ENCODE measurements at places on chromosomes 13 and 19.
A peak's percentile ranks its signal among the peaks of the same experiment; 100 is the strongest.

DNA sequence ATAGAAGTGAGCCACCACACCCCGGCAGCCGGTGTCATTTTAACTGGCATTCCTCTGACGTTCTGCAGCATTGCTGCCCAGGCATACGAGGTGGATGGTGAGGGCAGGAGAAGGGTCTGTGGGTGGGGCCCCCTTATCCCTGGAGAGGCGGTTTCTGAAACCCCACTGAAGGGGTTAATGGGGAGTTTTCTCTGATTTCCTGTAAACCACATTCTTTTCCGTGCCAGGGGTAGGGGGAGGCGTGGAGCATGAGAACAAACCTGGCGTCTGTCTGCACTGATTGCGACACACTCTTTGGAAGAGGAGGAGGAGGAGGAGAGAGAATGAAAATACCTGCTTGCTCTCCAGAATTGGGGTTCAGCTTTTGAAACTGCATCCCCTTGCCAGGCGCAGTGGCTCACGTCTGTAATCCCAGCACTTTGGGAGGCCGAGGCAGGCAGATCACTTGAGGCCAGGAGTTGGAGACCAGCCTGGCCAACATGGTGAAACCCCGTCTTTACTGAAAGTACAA lies 2.7 kb upstream of the C3 start:
- DNase-seq = no peak

GRCh38 chr19:4352701-4353121 lies 9.3 kb downstream of the MPND start:
- peak; percentile 25 for DNase-seq

DNA sequence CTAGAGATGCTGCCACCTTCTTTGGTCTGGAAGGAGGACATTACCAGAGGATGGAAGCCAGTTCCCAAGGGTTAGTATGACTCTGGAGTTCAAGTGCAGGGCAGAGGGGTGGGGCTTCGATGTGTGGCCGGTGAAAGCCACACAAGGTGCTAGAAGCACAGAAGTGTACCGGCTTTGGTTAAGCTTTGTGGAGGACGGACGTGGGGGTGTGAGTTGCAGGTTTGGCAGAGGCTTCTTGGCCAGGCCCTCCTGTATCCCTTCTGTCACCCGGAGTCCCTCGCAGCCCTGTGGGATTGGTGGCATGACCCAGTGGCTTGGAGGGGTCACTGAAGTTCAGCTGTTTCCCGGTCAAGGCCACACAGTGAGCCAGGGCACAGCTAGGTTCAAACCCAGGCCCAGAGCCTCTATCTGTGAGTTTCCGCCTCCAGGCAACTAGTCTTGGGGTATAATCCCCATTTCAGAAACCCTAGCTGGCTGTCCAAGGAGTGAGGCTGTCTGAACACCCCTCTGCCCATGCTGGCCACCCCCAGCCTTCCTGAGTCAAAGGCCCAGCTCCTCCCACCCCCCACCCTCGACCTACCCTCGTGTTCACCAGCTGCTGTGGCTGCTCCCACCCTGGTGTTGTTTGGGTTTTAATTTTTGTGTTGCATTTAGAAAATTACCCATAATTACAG lies 4.6 kb upstream of the SSBP4 start:
- no peak for DNase-seq

GRCh38 chr19:48419158-48419920 lies 25.9 kb downstream of the GRIN2D start:
- no peak for DNase-seq

GRCh38 chr19:48398375-48399235 lies 5.1 kb downstream of the GRIN2D start:
- DNase-seq = peak; percentile 46

DNA sequence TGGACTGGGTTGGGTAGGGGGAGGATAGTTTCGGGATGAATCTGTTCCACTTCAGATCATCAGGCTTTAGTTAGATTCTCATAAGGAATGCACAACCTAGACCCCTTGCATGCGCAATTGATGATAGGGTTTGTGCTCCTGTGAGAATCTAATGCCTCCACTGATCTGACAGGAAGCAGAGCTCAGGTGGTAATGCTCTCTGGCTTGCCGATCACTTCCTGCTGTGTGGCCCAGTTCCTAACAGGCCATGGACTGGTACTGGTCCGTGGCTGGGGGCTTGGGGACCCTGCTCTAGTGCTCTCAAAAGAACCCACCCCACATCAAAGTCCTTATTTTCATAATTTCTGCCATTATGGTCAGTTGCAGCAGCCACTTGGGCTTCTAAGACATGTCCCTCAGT lies 30.1 kb downstream of the DNAJC3 start:
- DNase-seq = no peak

DNA sequence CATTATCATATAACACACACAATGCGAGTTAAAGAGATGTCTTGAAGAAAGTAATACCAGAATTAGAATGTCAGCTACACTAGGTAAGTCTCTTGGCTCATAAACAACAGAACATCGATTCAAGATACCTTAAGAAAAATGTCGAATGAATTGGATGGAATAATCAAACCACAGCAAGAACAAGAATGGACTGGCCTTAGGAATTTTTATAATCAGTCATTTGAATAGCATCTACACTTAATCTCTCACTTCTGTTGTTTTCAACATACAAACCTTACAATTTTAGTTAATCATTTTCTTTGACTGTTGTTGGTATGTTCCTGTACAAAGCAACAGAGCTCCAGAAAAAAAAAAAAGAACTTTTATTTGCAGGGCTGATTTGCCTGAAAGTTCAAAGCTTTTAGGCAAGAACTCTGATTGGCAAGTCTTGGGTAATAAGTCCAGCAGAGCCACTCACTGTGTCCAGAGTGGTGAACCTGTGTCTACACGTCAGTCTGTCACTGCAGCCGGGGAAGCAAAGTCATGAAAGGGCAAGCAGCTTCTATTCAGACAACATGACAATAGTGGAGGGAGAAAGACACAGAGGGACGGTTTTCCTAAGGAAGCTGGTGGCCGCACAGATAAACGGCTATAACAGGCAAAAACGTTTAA lies 1026.1 kb upstream of the MIR17HG start:
- no peak for DNase-seq

DNA sequence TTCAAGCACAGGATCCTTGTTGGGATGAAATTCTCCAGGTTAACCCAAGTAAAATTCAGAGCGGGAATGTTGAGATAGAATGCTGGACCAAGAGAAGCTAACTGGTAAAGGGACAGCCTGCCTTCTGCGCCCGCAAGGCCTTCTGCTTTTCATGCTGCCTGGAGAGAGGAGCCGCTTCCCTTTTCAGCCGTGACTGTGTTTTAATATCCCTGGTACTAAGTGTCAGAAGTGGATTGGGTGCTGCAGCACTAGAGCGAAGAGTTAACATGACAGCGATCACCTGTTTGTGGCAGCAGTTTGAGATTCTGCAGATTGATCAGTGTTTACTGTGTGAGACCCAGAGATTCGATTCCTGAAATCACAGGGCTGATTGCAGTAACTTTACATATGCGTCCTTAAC lies 197.4 kb upstream of the ZNF536 start:
- DNase-seq = no peak

DNA sequence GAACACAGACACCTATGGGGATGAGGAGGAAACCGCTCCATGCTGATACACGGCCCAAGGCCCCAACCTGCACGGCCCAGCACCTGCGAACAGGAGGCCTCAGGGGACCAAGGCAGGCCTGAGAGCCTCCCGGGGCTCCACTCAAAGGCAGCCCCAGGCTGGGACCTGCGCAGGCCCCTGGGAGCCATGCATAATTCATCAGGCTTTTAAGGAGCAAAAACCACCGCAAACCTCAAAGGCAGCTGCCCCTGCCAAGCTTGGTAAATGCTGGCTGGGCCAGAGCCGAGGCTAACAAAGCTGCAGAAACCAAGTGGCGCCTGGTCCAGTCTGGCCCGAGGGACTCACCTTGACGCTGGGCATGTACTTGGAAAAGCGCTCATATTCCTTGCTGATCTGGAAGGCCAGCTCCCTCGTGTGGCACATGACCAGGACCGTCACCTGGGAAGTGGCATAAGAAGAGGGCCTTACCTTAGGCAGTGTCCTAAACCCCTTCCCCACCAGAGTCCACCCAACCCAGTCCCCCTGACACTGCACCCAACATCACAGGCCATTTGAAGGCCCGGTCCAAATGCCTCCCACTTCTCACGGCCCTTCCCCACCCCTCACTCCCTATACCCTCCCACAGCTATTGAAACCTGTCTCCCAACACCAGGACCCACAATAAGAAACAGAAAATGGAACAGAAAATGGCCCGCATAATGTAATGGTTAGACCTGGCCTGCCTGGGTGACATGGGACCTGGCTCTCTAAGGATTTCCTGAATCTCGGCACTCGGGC lies 7.8 kb downstream of the DDX39A start:
- no peak for DNase-seq

DNA sequence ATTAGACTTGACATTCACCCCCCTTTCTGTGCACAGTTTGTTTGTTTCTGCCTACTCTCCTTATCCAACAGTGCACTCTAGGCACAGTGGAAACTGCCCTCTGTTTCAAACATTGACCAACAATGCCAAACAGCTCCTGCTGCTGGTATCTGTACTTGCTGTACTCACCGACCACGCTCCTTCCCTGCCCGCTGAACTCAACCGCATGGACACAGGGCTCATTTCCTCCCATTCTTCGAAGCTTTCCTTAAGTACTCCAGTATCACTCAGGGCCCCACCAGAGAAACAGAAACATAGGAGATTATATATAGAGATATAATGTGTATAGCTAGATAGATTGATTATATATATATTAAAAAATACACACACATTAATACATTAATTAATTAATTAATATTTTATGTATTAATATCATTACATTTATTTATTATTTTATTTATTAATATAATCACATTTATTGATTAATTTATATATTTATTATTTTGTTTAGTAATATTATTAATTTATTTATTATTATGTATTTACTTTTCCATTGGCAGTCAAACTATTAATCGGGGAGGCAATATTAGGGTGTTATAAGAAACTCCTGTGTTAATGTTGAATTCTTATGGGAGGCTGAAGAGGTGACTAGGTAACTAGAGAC lies 1528.2 kb downstream of the EFNB2 start:
- DNase-seq = no peak

DNA sequence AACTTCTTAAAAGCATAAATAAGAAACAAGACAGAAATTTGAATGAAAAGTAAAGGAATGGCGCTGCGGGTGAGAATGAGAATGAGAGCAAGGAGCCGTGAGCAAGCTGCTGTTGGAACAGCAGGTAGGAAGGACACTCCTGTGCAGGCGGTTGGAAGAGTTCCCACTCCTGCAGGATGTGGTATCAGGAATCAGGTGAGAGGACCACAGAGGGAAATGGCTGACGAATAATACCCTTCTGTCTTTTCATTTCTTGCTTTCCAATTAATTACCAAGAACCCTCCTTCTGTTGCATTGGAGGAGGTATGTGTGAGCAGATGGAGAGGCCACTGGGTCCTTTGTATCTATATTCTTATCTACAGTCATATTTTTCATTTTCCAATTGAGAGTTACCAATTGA lies 1504.2 kb downstream of the EFNB2 start:
- no peak for DNase-seq

GRCh38 chr13:113839536-113840204 lies 24.2 kb downstream of the GAS6 start:
- DNase-seq = no peak

GRCh38 chr13:40283666-40284065 lies 382.8 kb downstream of the FOXO1 start:
- DNase-seq = no peak

- DNase-seq = peak; percentile 94
These were observed 291.4 kb downstream of the IRS2 start for GRCh38 chr13:109494925-109495369.

GRCh38 chr19:3450796-3451411 lies 29.4 kb downstream of the SMIM24 start:
- no peak for DNase-seq

DNA sequence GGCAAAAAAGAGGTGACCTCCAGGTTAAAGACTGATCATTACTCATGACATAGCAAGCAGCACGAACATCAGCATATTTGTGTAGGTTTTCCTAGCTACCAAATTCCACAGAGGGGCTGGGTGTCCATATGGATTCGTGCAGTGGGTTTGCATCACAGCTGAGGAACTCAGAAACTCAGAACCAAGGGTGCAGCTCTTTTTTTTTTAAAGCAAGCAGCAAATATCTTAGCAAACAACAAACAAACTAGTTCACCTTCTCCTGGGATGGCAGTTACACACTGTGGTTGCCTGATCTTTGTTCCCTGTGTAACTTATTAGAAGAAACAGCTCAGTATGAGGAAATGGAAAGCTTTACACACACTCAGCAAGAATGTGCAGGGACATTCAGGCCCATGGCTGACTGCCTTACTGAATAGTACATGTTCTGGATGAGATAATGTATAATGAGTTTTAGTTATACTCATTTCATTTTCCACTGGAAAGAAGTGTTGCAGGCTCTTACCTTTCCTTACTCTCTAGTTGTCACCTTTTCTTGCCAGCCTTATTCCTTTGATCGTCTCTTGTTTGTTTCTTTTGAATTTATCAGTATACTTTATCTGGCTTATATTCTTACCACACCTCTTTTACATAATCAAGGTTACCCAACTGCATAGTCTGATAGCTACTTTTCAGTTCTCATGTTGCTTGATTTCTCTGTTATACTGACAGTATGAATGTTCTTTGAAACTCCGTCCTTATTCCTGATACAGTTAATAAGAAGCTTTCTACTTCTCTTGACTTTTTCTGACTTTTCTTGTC lies 4.3 kb downstream of the NDFIP2 start:
- no peak for DNase-seq

DNA sequence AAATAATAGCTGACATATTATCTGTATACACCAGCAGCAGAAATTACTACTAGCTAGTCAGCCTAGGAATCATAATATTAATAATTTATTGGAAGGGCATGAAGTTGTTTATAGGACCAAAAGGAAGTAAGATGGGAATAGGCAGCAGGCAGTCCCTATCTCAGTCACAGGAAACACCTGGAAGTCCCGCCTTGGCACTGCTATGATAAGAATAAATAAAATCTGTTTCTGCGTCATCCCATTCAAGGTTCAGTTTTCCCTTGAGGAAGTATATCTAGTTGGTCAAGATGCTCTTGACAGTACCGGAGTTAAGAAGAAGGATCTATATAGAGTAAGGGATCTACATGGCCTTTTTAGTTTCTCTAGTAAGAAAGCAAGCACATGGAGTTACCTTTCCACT lies 830.8 kb downstream of the DIAPH3 start:
- DNase-seq = no peak

DNA sequence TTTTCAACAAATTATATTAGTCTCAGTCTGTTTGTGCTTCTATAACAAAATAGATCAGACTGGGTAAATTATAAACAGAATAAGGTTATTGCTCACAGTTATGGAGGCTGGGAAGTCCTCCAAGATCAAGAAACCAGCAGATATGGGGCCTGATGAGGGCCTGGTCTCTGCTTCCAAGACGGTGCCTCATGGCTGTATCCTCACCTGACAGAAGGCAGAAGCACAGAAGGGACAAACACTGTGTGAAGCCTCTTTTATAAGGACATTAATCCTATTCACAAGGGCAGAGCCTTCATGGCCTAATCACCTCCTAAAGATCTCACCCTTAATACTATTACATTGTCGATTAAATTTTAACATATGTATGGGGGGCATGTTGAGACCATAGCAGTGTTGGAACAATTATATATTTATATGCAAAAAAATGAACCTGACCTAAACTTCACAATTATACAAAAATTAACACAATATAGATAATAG lies 12.7 kb downstream of the F10 start:
- DNase-seq = no peak
